ENCODE measurements at places on chromosomes 2 and 18. TPM values are rescaled to one million over a fixed set of nuclear protein-coding genes. Genes with fewer than 3 reads are reported as not detected.

DSG4 gene
- not detected for polyA plus RNA-seq

DNA sequence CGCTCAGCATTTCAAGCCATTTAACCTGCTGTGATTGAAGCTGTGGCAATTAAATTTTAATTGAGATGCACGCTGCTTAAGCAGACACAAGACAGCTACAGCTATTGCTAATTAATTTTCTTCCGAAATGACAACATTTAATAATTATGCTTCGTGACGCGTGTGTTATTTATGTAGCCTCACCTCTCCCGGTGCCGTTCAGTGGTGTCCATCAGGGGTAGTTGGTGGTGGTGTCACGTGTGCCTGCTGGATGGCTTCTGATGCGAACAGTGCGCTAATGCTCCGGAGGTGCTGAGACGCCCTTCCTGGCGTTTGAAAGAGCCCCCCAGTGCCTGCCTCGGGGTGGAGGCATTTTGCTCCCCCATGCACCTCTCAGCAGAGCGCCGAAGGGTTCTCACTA is 39.5 kb downstream of the GLI2 start:
- no peak overlapping the region for H3K27ac ChIP-seq
- H3K36me3 ChIP-seq, result no peaks in the 10 kb centered on the region
- no peaks in the 10 kb centered on the region for H3K27me3 ChIP-seq
- H3K4me3 ChIP-seq, result no peak overlapping the region

GNAL gene
- polyA plus RNA-seq, result 0.05 TPM

DNA sequence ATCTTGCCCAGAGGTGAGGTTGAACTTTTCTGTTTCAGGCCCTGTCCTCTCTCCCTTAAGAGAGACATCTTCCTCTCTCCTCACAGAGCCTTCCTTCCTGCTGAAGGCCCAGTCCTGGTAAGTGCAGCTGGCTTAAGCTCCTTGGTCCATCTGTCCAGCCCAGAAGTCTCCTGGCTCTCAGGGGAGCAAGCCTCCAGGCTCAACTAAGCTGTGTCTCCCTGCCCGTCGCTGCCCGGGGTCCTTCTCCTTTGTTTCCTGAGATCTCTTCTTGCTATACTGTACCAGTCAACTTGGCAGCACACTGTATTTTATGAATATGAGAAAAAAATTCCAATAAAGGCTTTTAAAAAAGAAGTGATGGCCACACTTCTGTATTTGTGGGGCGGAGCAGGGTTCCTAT is 77.4 kb downstream of the KCNF1 start:
- no peak for DNase-seq
- H3K27ac ChIP-seq, result no peak overlapping the region
- H3K27me3 ChIP-seq, result peaks cover 2% of the 10 kb centered on the region
- no peaks in the 10 kb centered on the region for H3K4me1 ChIP-seq
- H3K4me3 ChIP-seq, result no peak overlapping the region
- H3K36me3 ChIP-seq, result no peaks in the 10 kb centered on the region

VIT gene
- polyA plus RNA-seq, result 0.62 TPM

SLC38A11 gene
- polyA plus RNA-seq, result 1.1 TPM

PID1 gene
- 15.7 TPM for polyA plus RNA-seq

DNA sequence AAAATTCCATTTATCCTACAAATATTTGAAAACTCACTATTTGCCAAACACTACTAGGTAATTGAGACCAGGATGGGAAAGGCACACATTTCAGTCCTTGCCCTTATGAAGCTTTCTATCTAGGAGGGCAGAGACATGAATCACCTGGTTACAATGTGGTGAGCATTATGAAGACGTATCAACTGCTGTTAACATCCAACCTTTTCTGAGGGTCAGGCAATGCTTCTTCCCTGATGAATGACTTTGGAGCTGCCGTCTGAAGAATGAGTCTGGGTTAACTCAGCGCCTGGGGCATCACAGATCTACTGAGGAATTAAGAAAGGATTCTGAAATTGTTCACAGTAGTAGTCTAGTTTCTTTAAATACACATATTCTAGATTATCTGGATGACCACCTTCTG is 62.1 kb upstream of the NOSTRIN start:
- no peak overlapping the region for H3K27ac ChIP-seq
- no peak overlapping the region for H3K4me3 ChIP-seq
- no peaks in the 10 kb centered on the region for H3K36me3 ChIP-seq
- DNase-seq, result peak; percentile 61

DNA sequence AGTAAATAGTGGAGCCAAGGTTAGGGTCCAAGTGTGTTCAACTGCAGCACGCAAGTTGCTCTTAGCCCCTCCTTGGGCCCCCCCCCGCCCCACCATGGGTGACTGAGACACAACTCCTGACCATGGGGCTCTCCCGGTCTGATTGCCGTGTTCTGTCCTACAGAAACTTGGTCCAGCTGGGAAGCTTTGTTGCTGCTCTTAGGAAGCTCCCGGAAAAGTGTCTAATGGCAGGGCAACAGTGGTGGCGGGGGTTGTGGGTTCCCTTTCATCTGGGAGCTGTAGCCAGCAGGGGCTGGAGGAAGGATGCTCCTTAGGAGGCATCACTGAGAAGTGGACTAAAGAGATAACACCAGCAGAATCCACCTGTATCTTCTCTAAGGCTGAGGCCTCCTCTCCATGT is 111.1 kb downstream of the CYP26B1 start:
- H3K27ac ChIP-seq, result no peak overlapping the region
- no peak overlapping the region for H3K4me3 ChIP-seq
- DNase-seq, result no peak
- H3K4me1 ChIP-seq, result no peaks in the 10 kb centered on the region
- no peaks in the 10 kb centered on the region for H3K36me3 ChIP-seq

DNA sequence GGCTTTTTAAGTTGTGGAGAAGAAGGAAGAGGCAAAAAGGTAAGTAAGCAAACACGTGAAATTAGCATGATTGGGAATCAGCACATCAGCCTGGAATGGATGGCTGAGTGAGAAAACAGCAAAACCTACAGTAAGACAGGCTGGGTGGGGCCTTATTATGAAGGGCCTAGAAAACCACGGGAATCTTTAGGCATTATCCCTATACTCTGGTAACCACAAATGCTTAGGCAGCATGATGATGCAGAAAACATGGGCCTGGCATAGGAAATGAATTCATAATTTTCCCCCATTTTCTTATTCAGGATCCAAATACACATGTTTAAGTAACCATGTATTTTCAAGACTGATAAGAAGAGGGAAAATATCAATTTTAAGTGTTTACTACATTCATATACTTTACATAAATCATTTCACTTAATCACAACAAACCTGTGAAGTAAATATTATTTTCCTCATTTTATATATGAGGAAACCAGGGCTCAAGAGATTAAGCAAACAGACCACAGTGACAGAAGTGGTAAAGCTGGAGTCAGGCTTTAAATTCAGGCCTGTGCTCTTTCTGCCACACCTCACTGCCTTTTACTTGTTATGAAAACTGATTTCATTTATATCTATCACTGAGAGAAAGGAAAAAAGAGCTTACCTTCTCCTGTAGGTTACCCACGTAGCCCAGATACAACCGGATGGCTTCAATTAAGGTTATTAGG is 4.0 kb downstream of the TMEM17 start:
- peak; percentile 51 for DNase-seq
- no peaks in the 10 kb centered on the region for H3K36me3 ChIP-seq
- no peaks in the 10 kb centered on the region for H3K27me3 ChIP-seq
- H3K4me3 ChIP-seq, result no peak overlapping the region
- peaks cover 4% of the 10 kb centered on the region for H3K4me1 ChIP-seq

DNA sequence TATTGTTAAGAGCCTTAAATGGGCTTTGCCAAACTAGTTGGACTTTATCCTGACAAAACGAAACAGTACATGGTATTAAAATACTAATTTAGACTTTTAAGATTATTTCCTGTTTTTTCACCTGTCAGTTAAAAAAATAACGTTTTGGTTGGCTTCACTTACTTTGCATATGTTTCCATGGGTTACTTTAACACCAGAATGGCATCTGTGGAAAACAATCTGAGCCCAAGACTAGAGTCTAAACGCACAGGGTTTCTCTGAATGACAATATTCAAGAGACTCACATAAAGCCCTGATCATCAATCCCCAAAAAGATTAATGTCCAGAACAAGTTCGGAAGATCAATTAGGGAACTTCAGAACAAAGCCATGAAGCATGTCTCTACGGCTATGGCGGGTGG is 888.0 kb downstream of the EPHA4 start:
- H3K4me1 ChIP-seq, result no peaks in the 10 kb centered on the region
- H3K36me3 ChIP-seq, result no peaks in the 10 kb centered on the region
- no peaks in the 10 kb centered on the region for H3K27me3 ChIP-seq
- no peak overlapping the region for H3K4me3 ChIP-seq
